Tibial artery (tissue), 4 donors: ENCODE measurements at places on chromosomes 2 and 18.
A peak's percentile ranks its signal among the peaks of the same experiment; 100 is the strongest.

- peaks cover 14% of the 10 kb centered on the region for H3K4me1 ChIP-seq
- no peak for DNase-seq
- H3K27ac ChIP-seq, result no peak overlapping the region
- H3K36me3 ChIP-seq, result peaks cover 53% of the 10 kb centered on the region
- no peaks in the 10 kb centered on the region for H3K27me3 ChIP-seq
- H3K4me3 ChIP-seq, result no peak overlapping the region
Observed at GRCh38 chr2:182951948-182952663, 85.7 kb upstream of the FRZB start.

- DNase-seq, result no peak
- no peaks in the 10 kb centered on the region for H3K36me3 ChIP-seq
- H3K4me3 ChIP-seq, result no peak overlapping the region
- H3K27ac ChIP-seq, result no peak overlapping the region
- H3K4me1 ChIP-seq, result no peaks in the 10 kb centered on the region
Observed at GRCh38 chr2:228369400-228370031, 188.0 kb upstream of the SPHKAP start.

DNA sequence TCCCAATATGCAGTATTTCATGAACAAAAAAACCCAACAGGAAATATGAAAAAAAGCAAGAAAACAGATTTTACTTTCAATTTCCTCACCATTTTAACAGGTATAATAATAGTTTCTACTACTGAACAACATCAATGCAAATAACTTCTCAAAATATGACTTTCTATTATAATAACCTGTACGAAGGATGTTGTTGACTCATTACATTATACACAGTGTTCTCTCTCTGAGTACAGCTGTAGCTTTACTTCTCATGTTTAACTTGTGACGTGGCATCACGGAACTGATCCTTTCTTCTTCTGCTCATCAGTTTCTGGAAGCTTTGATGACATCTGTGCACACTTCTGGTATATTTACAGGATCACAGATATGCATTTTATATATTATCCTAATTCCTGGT lies 40.0 kb downstream of the FAM228A start:
- H3K27me3 ChIP-seq, result no peaks in the 10 kb centered on the region
- H3K27ac ChIP-seq, result no peak overlapping the region
- H3K4me1 ChIP-seq, result no peaks in the 10 kb centered on the region
- no peak for DNase-seq
- peaks cover 70% of the 10 kb centered on the region for H3K36me3 ChIP-seq

DNA sequence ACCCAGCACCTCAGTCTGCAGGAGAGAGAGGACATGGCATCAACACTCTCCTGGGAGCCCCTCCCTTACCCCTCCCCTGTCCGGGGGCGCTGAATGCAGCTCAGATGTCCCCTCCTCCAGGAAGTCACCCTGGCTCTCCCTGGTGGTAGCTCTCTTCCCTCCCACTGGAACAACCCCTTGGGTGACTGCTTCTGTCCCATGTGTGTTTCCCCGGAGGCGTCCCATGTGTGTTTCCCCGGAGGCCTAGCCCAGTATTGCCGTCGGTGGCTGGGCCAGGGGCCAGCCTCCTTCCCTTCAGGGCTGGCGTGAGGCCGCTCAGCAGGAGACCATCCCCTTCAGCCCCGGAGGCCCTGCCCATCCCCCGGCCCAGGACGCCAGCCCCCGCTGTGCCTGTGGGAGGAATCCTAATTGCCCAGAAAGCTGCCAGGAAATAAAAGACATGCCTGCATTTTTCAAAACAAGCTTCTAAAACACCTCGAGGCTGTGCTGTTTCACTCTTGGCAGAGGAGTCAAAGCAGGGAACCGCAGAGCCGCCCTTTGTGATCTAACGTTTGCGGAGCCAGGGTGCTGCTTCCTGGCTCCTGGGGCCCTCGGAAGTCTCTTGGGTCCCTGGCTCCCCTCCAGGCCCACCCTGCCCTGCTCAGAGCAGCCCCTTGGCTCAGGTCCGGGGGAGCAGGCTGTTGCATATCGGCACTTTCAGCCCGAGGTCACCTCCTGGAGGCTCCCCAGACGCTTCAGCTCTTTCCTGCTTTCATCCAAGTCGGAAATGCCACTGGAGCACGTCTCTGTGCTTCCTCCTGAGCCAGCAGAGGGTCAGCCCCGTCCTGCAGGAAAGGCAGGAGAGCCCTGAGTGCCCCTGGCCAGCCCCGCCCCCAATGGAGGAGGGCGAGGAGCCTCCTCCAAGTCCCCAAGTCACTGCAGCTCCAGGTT lies 11.4 kb downstream of the SNED1 start:
- peaks cover 19% of the 10 kb centered on the region for H3K4me1 ChIP-seq
- no peaks in the 10 kb centered on the region for H3K36me3 ChIP-seq
- H3K27me3 ChIP-seq, result no peaks in the 10 kb centered on the region
- H3K4me3 ChIP-seq, result peak overlapping the region; percentile 17
- DNase-seq, result no peak

DNA sequence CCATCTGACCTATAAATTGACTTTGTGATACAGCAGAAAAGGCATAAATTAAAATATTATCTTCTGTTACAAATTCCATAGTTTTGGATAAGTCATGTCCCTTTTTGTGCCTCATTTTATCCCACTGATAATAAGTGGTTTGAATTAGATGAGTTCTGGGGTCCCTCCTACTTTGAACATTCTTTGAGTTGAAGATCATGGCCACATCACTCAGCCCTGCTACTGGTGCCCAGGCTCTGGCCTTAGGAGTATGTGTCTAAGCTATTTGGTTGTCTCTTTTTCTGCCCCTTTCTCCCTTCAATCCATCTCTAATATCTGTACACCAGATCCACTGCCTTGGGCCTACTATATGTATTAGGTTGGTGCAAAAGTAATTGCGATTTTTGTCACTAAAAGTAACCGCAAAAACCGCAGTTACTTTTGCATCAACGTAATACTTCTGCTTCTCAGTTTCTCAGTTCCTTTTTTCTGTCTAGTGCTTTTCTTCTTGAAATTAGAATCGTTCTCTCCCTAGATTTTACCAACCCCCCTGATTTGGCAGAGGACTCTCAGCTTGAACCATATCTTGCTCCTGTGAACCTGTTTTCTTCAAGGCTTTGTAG lies 362.5 kb upstream of the TNP1 start:
- no peak for DNase-seq
- no peak overlapping the region for H3K4me3 ChIP-seq
- H3K27me3 ChIP-seq, result no peaks in the 10 kb centered on the region
- peaks cover 28% of the 10 kb centered on the region for H3K4me1 ChIP-seq
- no peak overlapping the region for H3K27ac ChIP-seq

DNA sequence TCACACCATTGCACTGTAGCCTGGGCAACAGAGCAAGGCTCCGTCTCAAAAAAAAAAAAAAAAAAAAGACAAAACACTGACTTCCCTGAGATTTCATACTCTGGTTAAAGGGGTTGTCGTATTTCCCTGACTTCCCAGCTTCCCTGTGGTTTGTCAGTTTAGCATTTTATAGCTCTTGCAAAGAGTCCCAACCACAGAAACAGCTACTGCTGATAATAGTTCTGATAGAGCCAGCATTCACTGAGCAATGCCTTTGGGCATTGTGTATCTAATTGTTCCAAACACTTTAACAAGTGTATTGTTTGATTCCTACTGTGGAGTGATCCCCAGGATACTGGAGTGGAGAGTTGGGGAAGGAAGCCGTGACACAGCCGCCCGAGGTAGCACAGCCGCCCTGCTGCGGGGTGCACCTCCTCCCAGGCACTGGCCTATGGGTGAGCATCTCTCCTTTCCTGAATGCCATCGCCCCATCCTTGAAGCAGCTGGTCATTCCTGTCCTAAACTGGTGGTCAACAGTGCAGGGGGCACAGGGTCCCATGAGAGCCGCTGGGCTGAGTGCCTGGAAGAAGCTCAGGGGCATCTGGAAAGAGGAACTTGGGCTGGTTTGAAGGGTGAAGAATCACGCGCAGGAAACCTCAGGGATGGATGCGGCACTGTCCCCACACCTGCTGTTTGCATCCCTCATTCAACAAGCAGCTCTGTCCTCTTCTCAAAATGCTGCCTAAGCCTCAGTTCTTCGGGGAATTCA lies 81.0 kb upstream of the TMEM18 start:
- no peak for DNase-seq
- H3K27ac ChIP-seq, result no peak overlapping the region
- no peaks in the 10 kb centered on the region for H3K4me1 ChIP-seq

- no peak for DNase-seq
- no peak overlapping the region for H3K27ac ChIP-seq
- no peaks in the 10 kb centered on the region for H3K36me3 ChIP-seq
- no peak overlapping the region for H3K4me3 ChIP-seq
Observed at GRCh38 chr2:128308889-128309279, 9.8 kb downstream of the HS6ST1 start.

- peak overlapping the region; percentile 94 for H3K27ac ChIP-seq
- peak; percentile 93 for DNase-seq
- H3K4me1 ChIP-seq, result no peaks in the 10 kb centered on the region
Observed at GRCh38 chr2:27715318-27716210, 51.9 kb downstream of the SLC4A1AP start.

DNA sequence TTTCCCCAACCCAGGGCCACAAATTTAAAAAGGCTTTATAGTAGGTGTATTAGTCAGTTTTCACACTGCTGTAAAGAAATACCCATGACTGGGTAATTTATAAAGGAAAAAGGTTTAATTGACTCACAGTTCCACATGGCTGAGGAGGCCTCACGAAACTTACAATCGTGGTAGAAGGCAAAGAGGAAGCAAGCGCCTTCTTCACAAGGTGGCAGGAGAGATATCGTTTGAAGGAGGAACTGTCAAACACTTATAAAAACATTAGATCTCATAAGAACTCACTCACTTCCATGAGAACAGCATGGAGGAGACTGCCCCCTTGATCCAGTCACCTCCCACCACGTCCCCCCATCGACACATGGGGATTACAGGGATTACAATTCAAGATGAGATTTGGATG lies 70.4 kb downstream of the FECH start:
- DNase-seq, result no peak
- no peaks in the 10 kb centered on the region for H3K27me3 ChIP-seq
- H3K36me3 ChIP-seq, result no peaks in the 10 kb centered on the region
- no peak overlapping the region for H3K4me3 ChIP-seq
- no peaks in the 10 kb centered on the region for H3K4me1 ChIP-seq

- H3K27ac ChIP-seq, result no peak overlapping the region
- no peaks in the 10 kb centered on the region for H3K27me3 ChIP-seq
- H3K4me1 ChIP-seq, result peaks cover 17% of the 10 kb centered on the region
- H3K4me3 ChIP-seq, result no peak overlapping the region
Observed at GRCh38 chr2:173934895-173935294, 30.3 kb downstream of the SP3 start.

DNA sequence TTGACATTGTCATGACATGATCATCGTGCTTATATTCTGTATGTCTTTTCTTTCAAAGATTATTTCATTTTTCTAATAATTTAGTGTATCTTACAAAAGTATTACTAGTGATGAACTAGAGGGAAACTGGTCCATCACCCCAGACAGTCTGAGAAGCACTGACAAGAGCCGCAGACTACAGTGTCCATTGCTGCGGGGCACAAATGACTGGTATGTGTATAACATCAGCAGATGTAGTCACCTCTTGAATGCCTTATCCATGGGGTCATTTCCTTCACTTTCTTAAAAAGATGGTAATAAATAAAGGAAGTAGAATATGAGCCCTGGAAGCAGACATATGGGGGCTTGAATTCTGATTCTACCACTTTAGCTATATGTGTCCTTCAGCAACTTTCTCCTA lies 29.6 kb downstream of the NEMP2 start:
- H3K36me3 ChIP-seq, result peaks cover 14% of the 10 kb centered on the region
- no peak for DNase-seq
- no peaks in the 10 kb centered on the region for H3K4me1 ChIP-seq

DNA sequence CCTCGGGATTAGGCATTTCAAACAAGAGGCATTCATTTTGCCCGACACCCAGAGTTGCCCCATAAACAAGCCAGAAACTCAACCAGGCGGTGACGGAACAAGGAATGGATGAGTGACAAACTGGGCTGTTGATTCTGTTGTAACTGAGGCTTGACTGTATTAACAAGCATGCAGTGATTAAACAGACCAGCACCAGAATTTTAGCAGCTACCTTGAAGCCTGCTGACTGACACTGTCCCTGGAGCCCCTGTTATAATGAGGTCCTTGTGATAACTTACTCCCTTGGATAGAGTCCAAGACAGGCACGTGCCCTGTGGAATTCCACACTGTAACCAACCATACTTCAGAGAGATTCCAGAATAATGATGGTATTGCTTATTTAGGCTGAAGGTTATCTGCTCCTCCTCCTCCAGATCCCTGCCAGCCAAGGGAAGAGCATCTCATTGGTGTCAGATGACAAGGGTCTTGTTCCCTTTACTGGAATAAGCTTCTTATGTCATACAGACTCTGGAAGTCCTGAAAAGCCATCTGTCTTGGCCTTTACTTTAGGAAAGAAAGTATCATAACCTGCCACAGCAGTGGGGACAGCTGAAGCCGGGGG lies 97.1 kb upstream of the RMDN2 start:
- H3K4me1 ChIP-seq, result peaks cover 44% of the 10 kb centered on the region
- DNase-seq, result no peak
- H3K27ac ChIP-seq, result peak overlapping the region; percentile 28
- no peaks in the 10 kb centered on the region for H3K36me3 ChIP-seq
- H3K4me3 ChIP-seq, result no peak overlapping the region

DNA sequence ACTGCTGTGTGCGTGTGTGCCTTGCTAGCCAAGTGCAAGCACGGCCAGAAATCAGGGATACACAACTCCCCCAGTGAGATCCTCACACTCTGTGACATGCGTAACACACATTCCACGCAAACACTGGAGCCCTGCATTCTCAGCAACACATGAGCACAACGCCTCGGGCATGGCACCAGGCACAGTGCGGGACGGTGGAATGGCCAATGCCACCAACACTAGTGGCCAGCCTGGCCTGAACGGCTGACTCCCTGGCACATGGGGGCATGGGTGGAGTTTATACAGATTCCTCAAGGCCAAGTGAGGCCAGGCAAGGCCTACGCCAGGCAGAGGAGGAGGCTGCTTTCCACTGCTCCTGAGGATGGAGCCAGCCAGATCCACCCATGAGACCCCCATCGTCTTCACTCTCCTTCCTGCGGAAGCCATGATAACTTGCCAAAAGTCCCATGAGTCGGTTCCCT lies 56.2 kb downstream of the ANKMY1 start:
- H3K4me1 ChIP-seq, result no peaks in the 10 kb centered on the region
- H3K27ac ChIP-seq, result no peak overlapping the region
- DNase-seq, result no peak
- H3K27me3 ChIP-seq, result no peaks in the 10 kb centered on the region
- H3K36me3 ChIP-seq, result peaks cover 36% of the 10 kb centered on the region
- H3K4me3 ChIP-seq, result no peak overlapping the region

GRCh38 chr2:88760819-88761598 lies 69.5 kb downstream of the RPIA start:
- no peak overlapping the region for H3K27ac ChIP-seq
- DNase-seq, result no peak
- no peaks in the 10 kb centered on the region for H3K27me3 ChIP-seq
- H3K4me3 ChIP-seq, result no peak overlapping the region
- no peaks in the 10 kb centered on the region for H3K36me3 ChIP-seq
- peaks cover 6% of the 10 kb centered on the region for H3K4me1 ChIP-seq

- H3K4me1 ChIP-seq, result no peaks in the 10 kb centered on the region
- no peak overlapping the region for H3K4me3 ChIP-seq
- no peak for DNase-seq
- peaks cover 81% of the 10 kb centered on the region for H3K36me3 ChIP-seq
- peak overlapping the region; percentile 67 for H3K27ac ChIP-seq
- H3K27me3 ChIP-seq, result no peaks in the 10 kb centered on the region
Observed at GRCh38 chr2:9377461-9378097, 45.7 kb downstream of the ITGB1BP1 start.
